ENCODE measurements at places on chromosomes 6 and 20.

GRCh38 chr6:11798096-11798495 lies 19.5 kb upstream of the ADTRP start:
- DNase-seq: peak; percentile 6

DNA sequence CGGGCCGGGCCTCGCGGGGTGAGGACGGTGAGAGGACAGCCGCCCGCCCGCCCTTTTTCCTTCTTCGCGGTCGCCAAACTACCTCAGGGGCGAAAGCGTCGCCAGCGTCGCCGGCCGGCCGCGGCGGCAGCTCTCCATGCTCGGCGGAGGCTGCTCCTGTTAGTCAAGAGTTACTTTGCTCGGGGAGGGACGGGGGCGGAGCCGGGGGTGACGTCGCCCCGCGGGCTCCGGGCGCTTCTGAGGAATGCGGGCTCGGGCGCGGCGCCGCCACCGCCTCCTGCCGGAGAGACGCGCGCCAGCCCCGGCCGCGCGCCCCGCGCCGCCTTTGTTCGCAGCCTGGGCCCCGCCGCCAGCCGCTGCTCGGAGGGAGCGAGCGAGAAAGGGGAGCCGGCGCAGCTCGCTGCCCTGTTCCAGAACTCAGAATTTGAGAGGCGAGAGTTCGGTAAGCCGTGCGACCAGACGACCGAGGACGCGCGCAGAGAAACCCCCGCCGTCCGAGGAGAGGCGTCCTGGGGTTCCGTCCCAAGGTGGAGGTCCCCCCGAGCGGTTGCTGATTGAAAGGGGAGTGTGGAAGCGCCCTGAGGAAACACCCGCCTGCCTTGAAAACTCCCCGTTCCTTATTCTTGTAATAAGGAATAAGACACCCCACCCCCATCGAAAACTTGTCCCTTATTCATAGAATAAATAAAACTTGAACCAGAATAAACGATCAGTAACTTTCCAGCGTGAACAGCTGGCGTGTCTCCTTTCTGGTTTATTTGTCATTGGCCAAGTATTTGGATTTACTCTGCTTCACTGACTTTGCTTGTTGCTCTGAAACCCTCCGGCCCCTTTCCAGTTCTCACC lies at the start of gene PTPRK:
Gene PTPRK (minus strand): TSS at position 164 of the 846 bp plus-strand sequence. CDS start 241 bp downstream, outside the sequence.
- DNase-seq: peak; percentile 96

DNA sequence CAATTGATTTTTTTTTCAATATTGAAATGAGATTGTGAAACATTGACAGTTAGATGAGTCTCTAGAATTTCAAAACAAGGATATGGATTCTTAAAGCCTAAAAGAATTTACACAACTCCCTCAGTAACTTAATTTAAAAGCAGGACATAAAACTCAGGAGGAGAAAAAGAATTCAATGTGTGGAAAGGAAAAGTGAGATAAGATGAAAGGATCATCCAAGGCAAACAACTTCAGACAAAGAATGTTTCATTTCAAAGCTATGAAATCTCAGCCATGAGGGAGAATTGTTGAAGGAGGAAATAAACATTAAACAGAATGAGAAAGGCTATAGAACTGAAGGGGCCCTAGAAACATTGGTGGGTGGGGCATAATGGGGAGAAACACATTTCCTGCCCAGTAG lies 191.7 kb upstream of the NOX3 start:
- no peak for DNase-seq

DNA sequence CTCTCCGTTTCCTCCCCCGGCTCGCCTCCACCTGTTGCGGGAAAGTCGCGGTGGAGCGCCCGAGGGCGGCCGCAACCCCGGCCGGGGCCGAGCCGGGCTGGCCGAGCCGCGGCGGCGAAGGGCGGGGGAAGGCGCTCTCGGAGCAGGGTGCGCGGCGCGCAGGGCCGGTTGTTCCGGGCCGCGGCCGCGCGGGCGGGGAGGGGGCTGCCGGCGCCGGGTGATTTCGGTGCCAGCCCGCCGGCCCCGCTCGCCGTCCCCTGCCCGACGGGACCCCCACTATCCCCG lies 235 bp downstream of the MAP7 start:
- no peak for DNase-seq

DNA sequence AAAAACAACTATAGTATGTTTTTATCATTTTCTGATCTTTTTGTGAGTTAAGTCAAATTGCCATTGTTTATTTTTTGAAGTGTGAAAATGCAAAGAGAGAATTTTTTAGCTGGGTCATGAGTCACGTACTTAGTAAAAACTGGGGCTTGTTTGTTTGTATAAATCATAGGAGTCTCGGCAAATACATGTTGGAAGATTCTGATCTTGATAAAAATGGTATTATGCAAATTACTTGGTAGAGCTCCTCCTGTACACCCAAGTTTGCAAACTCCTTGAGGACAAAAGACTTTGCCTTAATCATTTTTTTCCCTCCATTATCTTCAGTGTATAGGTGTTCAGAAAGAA lies 25.8 kb downstream of the TBPL1 start:
- no peak for DNase-seq

- no peak for DNase-seq
Observed at GRCh38 chr20:16412906-16413305, 160.3 kb downstream of the KIF16B start.

GRCh38 chr20:56091628-56092234 lies 86.4 kb upstream of the CBLN4 start:
- DNase-seq: no peak

DNA sequence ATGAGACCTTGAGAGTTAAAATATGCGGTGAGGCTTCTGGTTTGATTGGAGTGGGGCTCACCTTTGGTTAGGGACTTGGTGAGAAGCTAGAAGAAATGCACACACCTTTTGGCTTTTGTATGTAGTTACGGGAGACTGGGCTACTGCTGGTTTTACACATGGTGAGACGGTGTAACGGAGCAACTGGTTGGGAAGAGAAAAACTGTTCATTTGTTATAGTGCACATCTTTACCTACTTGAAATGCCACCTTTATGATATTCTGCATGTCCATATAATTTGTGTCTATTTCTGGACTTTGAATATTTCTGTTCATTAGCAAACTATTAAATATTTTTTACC lies 31.6 kb downstream of the TIAM2 start:
- DNase-seq: no peak

DNA sequence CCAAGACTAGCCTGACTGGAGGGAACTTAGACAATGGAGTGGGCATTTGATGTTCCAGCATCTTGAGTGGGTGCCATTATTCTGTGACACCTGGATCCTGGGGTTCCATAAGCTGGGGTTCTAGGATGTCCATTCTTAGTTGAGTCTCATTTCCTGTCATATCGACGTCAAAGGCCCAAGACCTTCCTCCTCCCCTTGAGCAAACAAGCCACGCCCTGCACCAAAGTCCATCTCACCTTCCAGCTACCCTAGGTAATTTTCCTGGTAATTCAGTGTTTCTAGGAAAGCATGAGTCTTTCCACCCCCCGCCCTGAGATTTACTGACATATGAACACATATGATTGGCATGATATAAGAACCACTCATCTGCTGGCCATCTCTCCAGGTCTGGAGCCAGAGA lies at the start of gene TRIM40:
Gene TRIM40 (plus strand): TSS at position 384 of the 400 bp plus-strand sequence. CDS start 897 bp downstream, outside the sequence.
- no peak for DNase-seq

DNA sequence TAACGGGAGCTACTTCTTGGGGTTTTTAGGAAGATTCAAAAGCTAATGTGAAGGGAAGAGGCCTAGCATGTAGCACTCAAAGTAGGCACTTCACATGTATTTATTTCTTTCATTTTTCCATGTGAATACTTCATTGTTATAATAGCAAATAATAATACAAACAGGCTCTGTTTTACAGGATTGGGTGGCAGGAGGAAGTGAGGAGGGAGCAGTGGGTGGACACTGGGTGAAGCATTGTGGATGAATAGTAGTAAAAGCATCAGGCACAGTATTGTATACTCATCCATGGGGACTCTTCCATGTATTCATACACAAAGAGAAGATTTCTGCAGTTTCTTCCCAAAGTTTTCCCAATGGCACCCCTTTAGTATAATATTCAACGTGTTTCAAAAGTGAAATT lies 38.4 kb upstream of the SNRPB2 start:
- DNase-seq: no peak

DNA sequence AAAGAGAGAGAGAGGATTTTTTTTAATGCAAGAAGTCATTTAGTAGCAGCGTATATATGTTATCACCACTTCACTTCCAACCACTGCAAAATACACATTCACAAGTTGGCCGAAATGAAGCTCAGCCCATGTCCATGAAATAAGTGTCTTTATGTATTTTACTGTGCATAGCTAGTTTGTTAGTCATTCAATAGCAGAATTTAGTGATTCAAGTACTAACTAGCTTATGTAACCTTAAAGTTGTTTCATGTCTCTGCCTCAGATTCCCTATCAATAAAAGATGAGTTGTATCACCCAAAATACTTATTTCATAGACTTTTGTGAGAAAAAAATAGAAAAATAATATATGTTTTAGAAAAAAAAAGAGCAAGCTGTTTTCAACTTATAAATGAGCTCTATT lies 153.7 kb upstream of the PRDM1 start:
- no peak for DNase-seq

DNA sequence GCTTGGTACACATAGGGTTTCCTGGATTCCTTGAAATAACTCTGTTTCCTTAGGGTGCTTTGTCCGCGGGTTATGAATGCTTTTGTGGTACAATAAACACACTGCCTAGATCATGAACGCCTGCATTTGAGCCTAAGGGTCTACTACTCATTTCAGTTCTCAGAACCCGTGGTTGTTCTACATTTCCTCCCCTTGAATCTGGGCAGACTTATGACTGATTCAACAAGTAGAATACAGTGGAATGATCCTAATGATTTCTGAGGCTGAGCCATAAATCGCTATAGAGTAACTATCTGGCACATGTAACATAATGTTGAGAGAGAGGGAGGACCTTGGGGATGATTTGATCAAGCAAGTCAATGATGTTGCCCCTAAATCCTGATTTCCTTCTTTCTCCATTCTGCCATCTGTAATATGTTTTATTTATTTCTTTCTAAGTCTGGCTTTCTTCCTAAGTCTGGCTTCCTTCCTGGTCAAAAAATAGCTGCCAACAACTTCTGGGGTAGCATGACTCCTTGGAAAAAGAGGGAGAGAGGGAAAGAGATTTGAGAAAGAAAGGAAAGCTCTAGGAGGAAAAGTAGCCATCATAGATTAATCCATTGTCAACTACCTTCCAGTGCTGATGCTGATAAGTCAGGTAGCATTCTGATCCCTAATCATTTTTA lies 23.0 kb downstream of the ABRACL start:
- no peak for DNase-seq

DNA sequence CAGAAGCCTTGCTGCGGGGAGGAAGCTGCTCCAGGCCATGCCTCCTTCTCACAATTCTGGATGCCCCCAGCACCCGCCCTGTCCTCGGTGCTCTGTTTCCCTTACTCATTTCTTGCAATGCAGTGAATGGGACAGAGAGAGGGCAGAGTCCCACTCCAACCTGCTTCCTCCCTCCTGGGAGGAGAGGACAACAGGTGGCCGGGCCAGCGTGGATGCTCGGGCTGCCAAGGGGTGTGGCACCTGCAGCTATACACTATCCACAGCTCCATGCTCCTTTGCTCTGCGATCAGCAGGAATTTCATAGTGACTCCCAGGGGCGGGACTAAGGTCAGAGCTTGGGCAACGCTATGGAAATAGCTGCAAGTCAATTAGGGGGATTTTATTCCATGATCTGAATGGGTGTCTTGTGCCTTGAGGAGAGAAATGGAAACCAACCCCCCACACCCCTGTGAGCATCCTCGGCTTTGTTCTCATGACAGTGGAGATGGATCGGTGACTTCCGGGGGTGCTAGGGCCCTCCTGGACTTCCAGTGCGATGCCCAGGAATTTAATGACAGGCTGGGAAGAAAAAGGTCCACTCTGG lies 192.5 kb downstream of the MYLK4 start:
- no peak for DNase-seq

DNA sequence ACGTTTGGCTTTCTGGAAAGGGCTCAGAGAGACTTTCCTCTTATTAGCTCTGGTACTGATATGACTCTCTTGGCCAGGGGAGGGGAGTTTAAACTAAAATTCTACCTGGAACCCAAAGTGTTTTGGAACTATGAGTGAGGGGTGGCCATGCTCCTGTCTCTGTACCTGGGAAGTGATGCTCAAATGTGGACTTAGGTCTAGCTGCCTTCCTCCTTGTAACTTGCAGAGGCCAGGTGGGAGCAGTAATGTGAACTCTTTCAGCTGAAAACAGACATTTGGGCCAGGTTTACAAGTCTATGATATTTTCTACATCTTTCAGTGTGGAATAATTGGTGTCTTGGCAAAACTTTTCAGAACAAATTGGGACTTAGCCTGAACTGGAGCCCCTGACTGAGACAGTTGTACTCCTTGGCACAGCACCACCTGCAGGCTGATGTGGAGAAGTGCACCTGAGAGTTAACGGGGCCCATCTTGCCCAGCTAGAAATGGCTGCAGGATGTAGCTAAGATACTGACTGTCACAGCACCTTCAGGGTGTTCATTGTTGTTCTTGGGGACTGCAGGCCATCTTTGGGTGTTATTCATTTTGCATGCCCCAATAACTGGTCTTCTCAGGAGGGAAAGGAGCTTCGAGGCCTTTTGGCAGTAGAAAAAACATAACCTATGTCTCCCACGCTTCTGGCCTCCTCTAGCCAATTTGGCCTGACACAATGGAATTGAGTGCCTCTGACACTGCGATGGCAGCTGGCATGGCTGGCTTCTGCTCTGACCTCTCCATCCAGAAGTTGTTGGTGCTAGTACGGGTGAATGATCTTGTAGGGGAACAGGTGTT lies 37.1 kb downstream of the CD109 start:
- DNase-seq: peak; percentile 77

- DNase-seq: no peak
Observed at GRCh38 chr6:80209430-80209829, 103.0 kb downstream of the BCKDHB start.

DNA sequence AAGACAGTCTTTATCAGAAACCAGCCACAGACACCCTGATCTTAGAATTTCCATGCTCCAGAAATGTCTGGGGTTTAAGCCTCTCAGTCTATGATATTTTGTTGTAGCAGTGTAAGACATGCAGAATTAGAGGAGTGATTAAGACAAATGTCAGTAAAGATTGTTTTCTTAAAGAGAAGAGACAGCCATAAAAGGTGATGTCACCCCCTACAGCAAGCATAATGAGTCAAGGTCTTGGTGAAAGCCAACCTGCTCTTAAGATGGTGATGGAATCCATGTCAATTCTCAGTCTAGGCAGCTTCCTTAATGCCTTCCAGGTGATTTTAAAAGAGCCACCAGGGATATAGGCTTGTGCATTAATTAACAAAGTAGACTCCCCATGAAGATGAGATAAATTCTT lies 849.9 kb upstream of the EPHA7 start:
- no peak for DNase-seq

- DNase-seq: no peak
Observed at GRCh38 chr6:135314543-135314942, 133.4 kb downstream of the MYB start.

DNA sequence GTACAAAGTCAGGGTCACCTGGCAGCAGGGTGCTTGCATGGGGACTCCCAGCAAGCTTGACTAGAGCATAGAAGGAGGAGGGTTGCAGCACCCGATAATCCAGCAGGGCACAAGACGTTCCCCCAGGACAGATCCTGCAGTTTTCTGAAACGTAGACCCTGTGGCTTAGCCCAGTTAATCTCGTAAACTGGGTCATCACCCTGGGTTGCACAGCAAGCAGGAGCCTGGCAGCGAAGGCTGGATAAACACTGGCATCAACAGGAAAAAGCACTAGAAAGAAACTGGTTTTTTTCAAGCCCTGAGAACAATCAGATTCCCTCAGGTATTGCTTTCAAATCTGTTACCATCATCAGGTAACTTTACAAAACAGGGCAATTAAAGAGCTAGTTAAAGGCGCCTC lies 92.6 kb downstream of the PDE7B start:
- DNase-seq: no peak

- DNase-seq: no peak
Observed at GRCh38 chr6:98976674-98977385, 29.1 kb upstream of the FBXL4 start.

GRCh38 chr20:8361006-8361652 lies 229.1 kb downstream of the PLCB1 start:
- no peak for DNase-seq
